ENCODE measurements at places on chromosomes 12 and 14.
A peak's percentile ranks its signal among the peaks of the same experiment; 100 is the strongest.

DNA sequence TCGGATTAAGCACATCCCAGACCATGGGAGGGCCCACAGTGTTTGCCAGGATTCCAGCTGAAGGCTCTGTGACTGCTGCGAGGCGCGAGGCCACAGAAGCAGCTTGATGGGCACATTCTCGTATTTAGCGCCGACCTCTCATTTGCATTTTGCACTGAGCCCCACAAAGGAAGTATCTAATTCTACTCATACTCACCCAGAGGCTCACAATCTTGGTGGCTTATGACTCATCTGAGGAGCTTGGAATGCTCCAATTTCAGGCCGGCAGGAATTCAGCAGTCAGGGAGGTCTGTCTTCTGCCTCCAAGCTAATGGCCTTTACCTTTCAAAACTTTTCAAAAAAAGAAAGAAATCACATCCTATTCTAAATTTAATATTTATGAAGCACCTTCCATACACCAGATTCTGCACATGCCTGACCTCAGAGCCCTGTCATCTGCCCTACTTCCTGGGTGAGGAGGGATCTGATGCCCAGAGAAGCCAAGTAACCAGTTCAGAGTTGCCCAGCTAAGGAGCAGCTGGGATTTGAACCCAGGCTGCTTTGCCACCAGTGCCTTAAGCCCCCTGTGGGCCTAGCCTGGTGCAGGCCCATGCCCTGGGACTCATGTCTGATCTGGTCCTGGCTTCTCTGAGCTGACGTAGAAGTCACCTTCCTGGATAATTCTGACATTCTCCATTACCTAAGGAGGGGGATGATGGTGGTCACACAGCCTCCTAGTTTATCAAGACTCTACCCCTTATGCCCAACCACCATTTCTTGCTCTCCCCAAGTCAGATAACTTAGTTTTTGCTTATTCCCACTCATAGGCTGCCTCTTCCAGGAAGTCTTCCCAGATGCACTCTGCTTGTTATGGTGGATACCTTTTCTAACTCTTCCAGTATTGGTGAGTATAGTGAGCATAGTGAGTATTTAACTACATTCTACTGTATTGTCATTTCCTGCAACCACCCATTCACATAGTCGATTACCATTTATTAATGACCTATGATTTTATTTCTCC, 198.9 kb downstream of the RBM19 start:
- DNase-seq, result no peak

DNA sequence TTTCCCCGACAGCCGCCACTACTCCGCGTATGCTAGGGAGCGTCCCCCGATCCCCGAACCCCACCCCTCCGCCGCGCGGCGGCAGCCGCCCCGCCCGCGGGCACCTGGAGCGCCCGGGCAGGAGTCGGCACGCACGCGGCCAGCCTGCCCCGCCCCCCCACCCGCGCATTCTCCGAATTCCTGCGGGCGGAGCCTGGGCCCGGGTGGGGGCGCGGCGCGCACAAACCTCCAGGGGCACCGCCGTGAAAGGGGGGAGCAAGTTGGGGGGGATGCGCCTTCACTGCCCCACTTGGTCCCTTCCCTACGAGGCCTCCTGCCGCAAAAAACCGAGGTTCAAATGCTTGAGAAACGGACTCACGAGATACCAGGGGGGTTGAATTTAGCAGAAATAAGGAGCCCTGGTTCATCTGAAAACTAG, 1.7 kb downstream of the AJUBA start:
- DNase-seq, result peak; percentile 28

DNA sequence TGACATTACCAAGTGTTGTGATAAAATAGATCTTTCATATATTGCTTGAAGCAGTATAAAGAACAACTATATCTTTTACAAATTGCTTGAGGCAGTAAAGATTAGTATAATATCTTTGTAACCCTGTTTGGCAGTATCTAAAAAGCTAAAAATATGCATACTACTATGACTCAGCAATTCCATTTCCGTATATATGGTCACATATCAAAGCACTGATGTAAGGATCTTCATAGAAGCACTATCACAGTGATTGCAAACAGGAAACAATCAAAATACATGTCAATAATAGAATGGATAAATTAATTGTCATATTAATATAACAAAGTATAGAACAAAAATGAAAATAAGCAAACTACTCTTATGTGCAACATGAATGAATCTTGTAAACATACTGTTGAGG, 158.4 kb upstream of the IGF1 start:
- DNase-seq, result no peak

DNA sequence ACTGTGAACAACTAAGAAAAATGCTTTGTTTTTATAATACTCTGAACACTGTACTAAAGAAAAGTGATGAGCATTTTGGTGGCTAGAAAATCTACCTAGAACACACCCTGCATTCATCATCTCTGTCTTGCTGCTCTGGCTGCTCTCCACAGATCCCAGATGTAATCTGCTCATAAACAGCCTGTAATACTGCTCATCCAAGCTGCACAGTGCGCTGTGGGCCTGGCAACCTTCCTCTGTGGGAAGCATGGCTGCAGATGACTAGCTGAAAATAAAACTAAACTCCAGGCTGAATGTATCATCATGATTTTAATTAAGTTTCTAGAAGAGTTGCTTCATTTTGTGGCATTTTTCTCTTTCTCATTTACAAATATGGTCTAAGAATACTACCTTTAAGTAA, 200.7 kb downstream of the SLC2A13 start:
- no peak for DNase-seq

GRCh38 chr14:63644741-63645140, 3.1 kb upstream of the WDR89 start:
- no peak for DNase-seq
